ENCODE measurements at places on chromosomes 3 and 15. TPM values are rescaled to one million over a fixed set of nuclear protein-coding genes. Genes with fewer than 3 reads are reported as not detected.

PIGX gene
- total RNA-seq = 31.6 TPM

FOXL2 gene
- total RNA-seq = not detected

TFDP2 gene
- total RNA-seq = 134 TPM

SLC12A1 gene
- total RNA-seq = not detected

- H3K36me3 ChIP-seq = no peaks in the 10 kb centered on the region
- H3K4me1 ChIP-seq = peaks cover 32% of the 10 kb centered on the region
- H3K27me3 ChIP-seq = peaks cover 8% of the 10 kb centered on the region
- no peak overlapping the region for H3K4me3 ChIP-seq
- peak overlapping the region; percentile 16 for H3K27ac ChIP-seq
- DNase-seq = no peak
Observed at GRCh38 chr3:52004906-52005395, 9.3 kb upstream of the RPL29 start.

DNA sequence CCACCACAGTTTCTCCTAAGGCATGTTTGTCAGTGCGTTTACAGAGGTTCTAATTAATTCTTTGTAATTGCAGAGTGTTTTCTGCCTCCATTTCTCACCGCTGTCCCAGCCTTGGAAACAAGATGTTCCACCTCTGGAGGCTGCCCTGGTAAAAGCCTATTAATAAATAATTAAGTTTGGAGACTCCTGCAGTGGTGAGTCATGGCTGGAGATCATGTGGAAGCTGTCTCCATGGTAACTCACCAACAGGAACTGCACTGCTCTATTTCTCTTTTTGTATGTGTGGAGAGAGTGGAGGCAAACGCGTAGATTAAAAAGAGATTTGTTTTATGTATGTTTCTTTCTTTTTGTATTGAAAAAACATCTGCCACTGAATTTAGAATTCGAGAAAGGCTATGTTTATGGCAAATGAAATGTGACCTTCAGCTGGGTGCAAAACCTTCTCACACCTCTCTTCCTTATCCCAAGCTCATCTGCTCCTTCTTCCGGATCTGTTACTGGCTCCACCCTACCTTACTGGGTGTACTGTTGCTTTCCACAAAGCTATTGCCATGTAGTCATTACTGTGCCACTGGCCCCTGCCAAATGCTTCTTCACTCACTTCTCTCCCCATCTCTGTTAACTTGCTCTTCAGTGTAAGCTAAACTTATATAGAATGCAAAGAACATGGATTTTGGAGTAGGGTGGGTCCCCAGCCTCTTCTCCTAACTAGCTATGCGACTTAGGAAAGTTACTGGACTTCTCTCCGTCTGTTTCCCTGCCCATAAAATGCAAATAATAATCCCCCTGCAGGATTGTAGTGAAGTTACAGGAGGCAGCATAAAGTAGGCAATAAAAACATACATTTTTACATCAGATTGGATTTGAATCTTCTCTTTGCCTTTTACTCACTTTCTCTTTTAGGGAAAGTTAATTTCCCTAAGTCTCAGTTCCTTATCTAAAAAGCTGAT is 778.5 kb downstream of the NTRK3 start:
- no peaks in the 10 kb centered on the region for H3K27me3 ChIP-seq
- DNase-seq = no peak
- H3K27ac ChIP-seq = peak overlapping the region; percentile 63
- H3K4me1 ChIP-seq = peaks cover 11% of the 10 kb centered on the region
- peak overlapping the region; percentile 37 for H3K4me3 ChIP-seq

DNA sequence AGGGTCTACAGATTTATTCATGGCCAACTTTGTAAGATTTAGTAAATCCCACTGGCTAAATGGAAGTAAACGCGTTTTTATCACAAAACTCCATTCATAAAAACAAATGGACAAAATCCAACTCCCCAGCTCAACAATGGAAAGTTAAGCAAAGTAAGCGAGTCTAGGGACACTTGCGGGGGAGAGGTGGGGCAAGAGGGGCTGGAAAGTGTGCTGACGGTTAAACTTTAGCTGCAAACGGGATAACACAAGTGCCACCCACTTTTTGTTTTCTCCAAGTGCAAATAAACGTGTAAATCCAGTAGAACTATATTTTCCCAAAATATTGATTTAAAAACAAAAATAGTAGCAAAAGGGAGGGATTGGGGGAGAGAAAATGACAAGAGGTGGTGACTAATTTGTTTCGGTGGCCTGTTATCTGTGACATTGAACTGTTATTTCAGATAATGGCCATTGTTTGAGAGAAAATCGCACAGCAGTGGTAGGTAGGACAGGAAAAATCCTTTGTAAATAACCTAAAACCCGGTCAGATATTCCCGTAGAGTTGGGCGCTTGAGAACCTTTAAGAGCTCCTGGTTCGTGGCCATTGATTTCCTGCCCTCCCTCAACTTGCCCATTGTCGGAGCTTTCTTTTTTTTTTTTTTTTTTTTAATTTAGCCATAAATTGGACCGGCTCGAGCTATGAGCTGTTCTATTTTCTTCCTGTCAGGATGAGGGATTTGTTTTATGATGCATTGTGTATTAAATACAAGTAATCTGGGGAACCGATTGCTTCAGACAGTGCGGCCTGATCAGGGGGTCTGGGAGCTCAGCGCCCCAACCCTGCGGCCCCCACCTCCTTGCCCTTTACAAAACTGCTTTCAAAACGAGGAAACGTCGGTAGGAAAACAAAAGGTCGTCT is 514.8 kb downstream of the MECOM start:
- peak overlapping the region; percentile 58 for H3K27ac ChIP-seq
- peak overlapping the region; percentile 34 for H3K4me3 ChIP-seq
- peaks cover 36% of the 10 kb centered on the region for H3K4me1 ChIP-seq
- no peak for DNase-seq
- no peaks in the 10 kb centered on the region for H3K36me3 ChIP-seq
- peaks cover 19% of the 10 kb centered on the region for H3K27me3 ChIP-seq

DNA sequence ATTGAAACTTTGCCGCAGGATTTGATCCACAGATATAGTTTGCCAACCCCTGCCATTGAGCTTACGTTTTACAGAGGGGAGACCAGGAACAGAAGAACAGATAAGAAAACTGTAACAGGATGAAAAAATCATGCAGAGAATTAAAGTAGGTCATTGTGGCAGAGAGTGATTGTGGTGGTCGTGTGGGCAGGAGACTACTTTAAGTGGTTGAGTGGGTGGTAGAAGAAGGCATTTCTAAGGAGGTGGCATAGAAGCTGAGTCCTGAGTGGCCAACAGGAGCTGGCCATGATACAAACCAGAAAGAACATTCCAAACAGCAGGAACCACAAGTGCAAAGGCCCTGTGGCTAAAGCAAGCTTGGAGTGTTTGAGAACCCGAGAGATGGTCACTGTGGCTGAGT is 34.5 kb downstream of the COLQ start:
- H3K27me3 ChIP-seq = no peaks in the 10 kb centered on the region
- DNase-seq = no peak
- peaks cover 5% of the 10 kb centered on the region for H3K36me3 ChIP-seq
- H3K4me3 ChIP-seq = no peak overlapping the region
- no peaks in the 10 kb centered on the region for H3K4me1 ChIP-seq

DNA sequence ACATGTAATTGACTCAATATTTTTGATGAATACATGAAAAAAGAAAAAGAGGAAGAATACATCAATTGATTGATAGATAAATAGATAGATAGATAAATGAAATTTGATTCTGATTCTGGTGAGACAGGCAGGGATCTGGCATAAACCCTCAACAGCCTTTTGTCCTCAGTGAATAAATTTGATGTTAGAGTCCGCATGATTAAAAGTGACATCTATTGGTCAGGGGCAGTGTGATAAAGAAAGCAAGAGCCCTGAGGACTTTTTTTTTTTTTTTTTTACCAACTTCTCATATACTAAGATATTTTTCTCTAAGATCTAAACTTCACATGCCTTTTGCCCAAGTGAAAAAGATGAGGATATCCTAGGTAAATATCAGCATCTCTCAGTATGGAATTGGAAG is 216.4 kb downstream of the LRRC3B start:
- H3K36me3 ChIP-seq = no peaks in the 10 kb centered on the region
- H3K4me3 ChIP-seq = no peak overlapping the region

GRCh38 chr15:93073465-93073952 is 15.5 kb downstream of the RGMA start:
- DNase-seq = no peak
- no peaks in the 10 kb centered on the region for H3K36me3 ChIP-seq
- peaks cover 15% of the 10 kb centered on the region for H3K27me3 ChIP-seq
- peak overlapping the region; percentile 96 for H3K4me3 ChIP-seq
- H3K4me1 ChIP-seq = peaks cover 85% of the 10 kb centered on the region

DNA sequence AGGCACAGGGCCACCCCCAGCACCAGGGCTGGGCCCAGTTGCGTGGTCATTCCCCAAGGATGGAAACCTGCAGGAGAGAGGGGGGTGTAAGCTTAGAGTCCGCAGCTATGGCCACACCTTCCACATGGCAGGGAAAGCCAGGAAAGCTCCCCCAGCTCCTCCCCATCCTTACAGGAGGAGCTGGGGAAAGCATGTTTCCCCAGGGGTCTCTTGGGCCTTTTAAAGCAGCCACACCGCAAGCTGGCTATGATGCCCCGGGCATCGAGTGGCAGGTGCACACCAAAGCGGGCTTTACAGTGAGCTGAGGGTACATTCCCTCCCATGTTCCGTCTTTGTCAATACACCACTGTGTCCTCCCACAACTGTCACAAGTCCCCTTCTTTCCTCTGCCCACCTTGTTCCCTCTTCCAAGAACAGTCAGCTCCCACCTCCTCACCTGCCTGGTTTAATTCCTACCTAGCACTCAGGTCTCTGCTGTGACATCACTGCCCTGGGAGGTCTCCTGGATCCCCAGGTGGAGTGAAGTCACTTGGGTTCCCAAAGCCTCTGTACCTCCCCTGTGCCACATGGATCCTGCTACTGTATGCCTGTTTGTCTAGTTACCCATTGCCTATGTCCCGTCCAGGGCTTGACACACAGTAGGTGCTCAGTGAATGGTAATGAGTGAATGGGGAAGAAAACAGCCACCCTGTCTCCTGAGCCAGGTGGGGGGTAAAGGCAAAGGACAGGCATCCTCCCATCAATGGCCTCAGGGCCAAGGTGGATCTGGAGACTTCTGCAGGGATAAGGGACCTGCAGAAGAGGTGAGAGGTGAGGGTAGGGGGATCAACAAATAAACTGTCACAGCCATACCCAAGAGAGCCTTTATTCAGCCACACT is 3.4 kb downstream of the HYAL3 start:
- DNase-seq = no peak
- H3K4me1 ChIP-seq = peaks cover 49% of the 10 kb centered on the region
- H3K27me3 ChIP-seq = no peaks in the 10 kb centered on the region
- no peaks in the 10 kb centered on the region for H3K36me3 ChIP-seq

DNA sequence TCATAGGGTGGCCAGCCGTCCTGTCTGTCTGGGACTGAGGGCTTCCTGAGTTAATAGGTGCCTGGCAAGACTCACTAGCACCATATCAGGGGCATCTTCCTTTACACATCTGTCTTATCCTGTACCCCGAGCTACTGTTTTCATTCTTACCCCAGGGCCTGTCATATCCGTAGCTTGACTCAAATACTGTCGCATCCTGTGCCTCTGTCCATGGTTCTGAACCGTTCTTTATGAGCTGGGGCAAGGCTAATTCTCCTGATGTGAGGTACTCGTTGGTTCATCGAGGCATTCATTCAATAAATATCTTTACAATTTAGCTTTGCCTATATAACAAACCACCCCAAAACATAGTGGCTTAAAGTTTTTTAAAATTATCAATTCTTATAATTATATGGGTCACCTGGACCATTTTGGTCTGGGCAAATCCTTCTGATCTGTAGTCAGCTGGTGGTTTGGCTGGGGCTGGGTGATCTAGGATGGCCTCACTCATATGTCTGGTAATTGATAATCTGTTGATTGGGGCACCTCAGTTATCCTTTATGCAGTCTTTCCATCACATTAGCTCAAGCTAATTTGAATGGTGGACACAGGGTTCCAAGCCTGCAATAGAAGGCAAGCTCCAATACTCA is 121.2 kb downstream of the TLE3 start:
- no peaks in the 10 kb centered on the region for H3K36me3 ChIP-seq
- no peaks in the 10 kb centered on the region for H3K27me3 ChIP-seq
- no peak overlapping the region for H3K27ac ChIP-seq
- no peak overlapping the region for H3K4me3 ChIP-seq
- no peak for DNase-seq
- no peaks in the 10 kb centered on the region for H3K4me1 ChIP-seq

GRCh38 chr15:63981596-63982320 is 64.5 kb downstream of the DAPK2 start:
- H3K27ac ChIP-seq = no peak overlapping the region
- no peaks in the 10 kb centered on the region for H3K36me3 ChIP-seq
- no peak for DNase-seq
- H3K4me3 ChIP-seq = no peak overlapping the region

- H3K4me1 ChIP-seq = peaks cover 17% of the 10 kb centered on the region
- no peak for DNase-seq
- peak overlapping the region; percentile 87 for H3K4me3 ChIP-seq
- peak overlapping the region; percentile 83 for H3K27ac ChIP-seq
Observed at GRCh38 chr15:64355348-64355943, 527 bp downstream of the CSNK1G1 start.

DNA sequence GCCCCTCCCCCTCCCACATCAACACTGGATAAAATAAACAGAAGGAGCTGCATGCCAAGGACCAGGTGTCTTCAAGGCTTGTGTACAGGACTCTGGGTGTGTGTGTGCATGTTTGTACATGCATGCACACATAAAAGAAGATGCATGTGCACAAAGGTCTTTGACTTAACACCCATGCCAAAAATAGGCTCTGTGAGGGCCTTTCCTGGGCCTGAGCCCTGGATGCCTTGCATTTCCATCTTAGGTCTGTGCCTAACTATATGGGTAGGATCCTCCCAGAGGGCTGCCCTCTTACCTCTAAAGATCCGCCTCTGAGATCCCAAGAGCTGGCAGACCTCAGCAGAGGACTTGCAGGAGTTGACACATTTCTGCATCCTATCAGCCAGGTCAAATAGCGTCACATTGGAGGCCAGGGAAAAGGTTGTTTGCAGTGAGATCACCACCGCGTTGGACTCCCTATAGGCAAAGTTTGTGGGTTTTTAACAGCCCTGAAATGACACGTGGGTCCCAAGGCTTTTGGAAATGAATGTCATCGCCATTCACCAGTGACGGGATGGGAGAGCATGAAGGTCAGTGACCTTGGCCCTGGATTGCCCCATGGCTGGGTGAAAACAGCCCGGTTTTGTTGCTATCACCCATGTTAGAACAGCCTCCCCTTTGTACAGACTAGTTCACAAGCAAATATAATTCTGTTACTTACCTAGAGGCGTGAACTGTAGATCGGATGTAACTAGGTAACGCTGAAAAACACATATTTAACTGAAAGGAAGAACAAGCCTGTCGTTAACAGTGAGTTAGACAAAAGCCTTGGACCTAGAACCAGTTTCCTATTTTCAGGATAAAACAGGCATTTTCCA is 54.0 kb downstream of the HEG1 start:
- no peak overlapping the region for H3K4me3 ChIP-seq
- peak overlapping the region; percentile 60 for H3K27ac ChIP-seq
- H3K27me3 ChIP-seq = no peaks in the 10 kb centered on the region

DNA sequence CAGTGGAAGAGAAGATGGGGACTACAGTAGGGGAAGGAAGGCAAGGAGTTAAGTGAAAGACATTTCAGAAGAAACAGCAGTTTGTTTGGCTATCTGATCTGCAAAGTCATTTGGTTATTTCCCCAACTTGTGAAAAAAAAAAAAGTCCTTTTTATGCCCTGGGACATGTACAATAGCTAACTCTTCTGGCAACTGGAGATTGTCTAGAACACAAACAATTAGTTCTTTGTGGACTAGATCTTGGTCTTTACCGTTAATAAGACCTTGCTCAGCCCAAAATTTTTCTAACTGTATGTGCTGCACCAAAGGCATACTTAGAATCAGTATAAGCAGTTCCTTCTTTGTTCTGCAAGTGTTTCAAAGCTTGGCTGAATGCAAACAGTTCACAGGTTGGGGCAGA is 103.5 kb upstream of the NECTIN3 start:
- no peaks in the 10 kb centered on the region for H3K27me3 ChIP-seq
- H3K4me1 ChIP-seq = no peaks in the 10 kb centered on the region
- DNase-seq = no peak
- H3K4me3 ChIP-seq = no peak overlapping the region
- H3K36me3 ChIP-seq = no peaks in the 10 kb centered on the region
- no peak overlapping the region for H3K27ac ChIP-seq
